Colonic mucosa (tissue), 4 donors: ENCODE measurements at places on chromosomes 6 and 20. TPM values are rescaled to one million over a fixed set of nuclear protein-coding genes. Genes with fewer than 3 reads are reported as not detected.

Gene ZSCAN16
- total RNA-seq, result 8.7 TPM

Gene C6orf58
- total RNA-seq, result not detected

GRCh38 chr6:160430751-160431150, 82.6 kb downstream of the SLC22A3 start:
- no peak for DNase-seq

- no peak for DNase-seq
Measured at GRCh38 chr6:163945808-163946207, 531.3 kb downstream of the QKI start.

Gene MACROD2
- total RNA-seq, result 3.2 TPM

DNA sequence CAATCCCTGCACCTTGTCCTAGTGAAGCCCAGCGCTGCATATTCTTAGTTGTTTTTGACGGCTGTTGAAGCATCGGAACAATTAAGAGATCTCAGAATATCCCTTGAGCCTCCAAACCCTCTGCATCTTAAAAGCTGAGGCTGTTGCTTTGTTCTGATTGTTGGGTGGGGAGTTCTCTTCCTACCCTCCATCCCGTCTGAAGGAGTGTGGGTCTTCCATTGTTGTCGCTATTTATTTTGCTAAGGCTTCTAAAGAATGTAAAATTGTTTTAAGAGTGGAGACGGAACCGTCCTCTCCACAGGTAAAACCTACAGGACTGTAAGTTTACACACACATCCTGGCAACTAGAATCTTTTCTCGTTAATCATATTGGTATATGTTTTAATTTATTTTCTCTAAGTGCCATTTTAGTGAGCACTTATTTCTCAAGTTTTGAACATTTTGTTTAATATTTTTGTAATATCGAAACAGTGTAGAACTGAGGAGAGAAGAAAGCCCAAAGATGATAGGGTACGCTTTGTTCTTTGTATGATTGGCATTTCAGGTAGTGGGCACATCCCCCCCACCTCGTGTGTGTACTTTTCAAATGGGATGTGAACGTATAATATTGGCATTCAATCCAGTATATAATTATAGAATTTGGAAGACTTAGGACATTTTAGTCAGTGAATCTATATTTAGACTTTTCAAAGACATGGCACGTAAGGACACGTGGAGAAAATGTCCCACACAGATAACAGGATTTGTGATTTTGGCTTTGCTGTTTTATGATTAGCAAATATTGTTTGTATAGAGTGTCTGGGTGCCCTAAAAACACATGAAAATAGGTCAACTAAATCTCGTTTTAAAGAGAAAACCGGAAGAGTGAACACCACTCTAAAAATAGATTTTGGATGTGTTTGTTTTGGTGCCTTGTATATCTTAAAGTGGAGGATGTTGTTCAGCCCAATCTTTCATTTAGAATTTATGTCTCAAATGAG, 1.3 kb downstream of the RNF146 start:
- DNase-seq, result no peak

DNA sequence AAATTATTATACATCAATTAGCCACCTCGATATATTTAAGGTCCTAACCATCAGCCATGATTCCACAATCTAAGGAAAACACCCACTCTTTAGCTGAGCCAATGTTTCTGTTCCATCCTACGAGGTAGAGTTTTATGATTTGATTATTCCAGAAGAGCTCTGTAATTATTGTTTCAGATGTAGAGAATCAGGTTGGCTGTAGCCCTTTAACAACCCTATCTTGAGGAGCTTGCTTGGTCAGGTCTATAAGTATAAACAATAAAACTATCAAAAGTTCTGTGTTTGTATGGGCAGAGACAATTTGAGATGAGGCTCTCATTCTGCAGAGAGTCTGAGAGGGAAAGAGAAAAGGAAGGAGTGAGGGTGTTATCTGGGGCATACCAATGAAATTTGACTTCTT, at the start of gene PBOV1:
TSS of gene PBOV1 (minus strand) at position 43 of the 400 bp plus-strand sequence. CDS start 96 bp downstream, outside the sequence.
- DNase-seq, result no peak

- DNase-seq, result no peak
Measured at GRCh38 chr6:83466328-83466727, 35.5 kb upstream of the ME1 start.

Gene MMP24
- total RNA-seq, result 0.15 TPM

Gene BHLHE23
- not detected for total RNA-seq

GRCh38 chr6:1068068-1068467, 243.8 kb upstream of the FOXQ1 start:
- no peak for DNase-seq

Gene CLDN20
- not detected for total RNA-seq

Gene MOCS1
- 15.7 TPM for total RNA-seq

- DNase-seq, result no peak
Measured at GRCh38 chr6:145368075-145368474, 367.2 kb downstream of the EPM2A start.

Gene TMEM74B
- total RNA-seq, result 2.0 TPM

- DNase-seq, result no peak
Measured at GRCh38 chr6:34560366-34561226, 4.5 kb upstream of the SPDEF start.

DNA sequence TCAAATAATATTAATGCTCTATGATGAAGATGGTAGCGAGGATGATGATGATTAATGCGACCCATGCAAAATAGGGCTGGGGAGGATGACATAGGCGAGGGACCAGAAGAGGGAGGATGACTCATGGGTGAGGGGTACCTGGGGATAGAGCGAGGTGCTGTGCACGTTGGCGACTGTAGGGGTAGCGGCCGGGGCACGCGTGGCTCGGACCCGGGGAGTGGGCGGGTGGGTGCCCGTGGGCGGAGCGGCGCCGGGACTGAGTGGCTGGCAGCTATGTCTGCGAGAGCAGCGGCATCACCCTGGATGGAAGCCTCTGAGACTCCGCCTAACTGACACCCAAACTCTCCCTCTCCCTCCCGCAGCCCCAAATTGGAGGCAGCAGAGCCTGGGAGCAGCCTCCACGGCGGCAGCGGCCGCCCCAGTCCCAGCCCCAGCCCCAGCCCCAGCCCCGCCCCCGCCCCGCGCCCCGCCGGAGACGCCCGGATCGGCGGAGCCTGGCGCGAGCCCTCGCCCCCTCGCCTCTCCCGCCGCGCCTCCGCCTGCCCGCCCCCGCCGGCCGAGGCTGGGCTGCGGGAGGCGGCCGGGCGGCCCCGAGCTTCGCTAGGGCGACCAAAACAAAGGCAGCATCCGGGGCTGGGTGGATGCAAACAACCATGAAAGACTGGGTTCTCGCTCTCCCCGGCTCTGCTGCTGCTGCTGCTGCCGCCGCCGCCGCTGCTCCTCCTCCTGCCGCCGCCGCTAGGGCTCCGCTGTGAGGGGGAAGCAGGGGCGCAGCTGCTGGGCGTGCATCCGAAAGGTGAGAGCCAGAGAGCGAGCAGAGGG, at the start of gene RIMS1:
TSS of gene RIMS1 (plus strand) at position 367 of the 822 bp plus-strand sequence. CDS start 474 bp downstream, outside the sequence.
- DNase-seq, result no peak

GRCh38 chr6:112235956-112236355, 18.4 kb downstream of the LAMA4 start:
- DNase-seq, result no peak

GRCh38 chr20:10404023-10404628, 29.9 kb downstream of the MKKS start:
- no peak for DNase-seq

Gene NKAIN4
- total RNA-seq, result 0.29 TPM

Gene ARMC12
- not detected for total RNA-seq

- DNase-seq, result no peak
Measured at GRCh38 chr6:10140824-10141223, 274.1 kb downstream of the TFAP2A start.

GRCh38 chr6:68638230-68638900, 3.3 kb downstream of the ADGRB3 start:
- DNase-seq, result no peak

Gene MTFR2
- total RNA-seq, result 9.8 TPM

- DNase-seq, result no peak
Measured at GRCh38 chr6:165843568-165844113, 180.6 kb upstream of the PDE10A start.

Gene KIAA0408
- 2.7 TPM for total RNA-seq

Gene TRIM15
- total RNA-seq, result 47.3 TPM

Gene MATN4
- total RNA-seq, result not detected

DNA sequence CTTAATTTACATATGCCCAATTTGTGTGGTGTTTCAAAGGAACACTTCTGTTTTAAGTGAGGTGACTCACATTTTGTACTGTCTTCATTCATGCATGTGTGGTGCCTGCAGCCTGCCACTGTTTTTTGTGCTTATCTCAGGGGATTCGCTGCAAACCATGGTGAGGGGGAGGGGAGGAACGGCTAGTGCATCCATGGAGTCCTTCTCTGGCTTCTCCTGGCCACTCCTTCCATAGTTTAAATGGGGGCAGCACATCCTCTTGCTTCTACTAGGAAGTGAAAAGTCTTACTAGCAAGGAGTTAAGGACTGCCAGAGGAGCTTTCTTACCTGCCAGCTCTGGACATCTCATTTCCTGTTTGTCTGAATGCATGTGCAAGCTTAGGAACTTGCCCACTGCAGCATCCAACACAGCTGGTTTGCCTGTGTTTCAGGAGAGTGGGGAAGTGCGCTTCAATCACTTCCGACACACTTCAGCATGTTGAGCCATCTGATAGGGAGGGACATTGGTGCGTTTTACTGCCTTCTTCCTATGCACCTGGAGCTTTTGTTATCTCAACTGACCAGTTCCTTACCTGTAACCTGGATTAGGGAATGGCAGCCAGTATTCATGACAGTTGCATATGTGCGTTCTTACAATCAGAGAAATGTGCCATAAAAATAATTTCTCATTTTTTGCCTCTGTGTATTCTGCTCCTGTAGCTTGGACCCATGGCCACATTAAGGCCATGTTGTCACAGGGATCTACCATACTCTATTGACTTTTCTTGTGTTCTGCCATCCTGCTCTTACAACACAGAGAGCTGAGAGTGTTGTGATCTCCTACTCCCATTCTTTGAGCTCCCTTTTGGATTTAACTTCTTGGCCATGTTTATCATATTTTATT, 211.3 kb downstream of the ARID1B start:
- DNase-seq, result peak; percentile 53

GRCh38 chr6:143863771-143864170, 503 bp upstream of the ZC2HC1B start:
- DNase-seq, result no peak

Gene CPNE5
- total RNA-seq, result 4.6 TPM

DNA sequence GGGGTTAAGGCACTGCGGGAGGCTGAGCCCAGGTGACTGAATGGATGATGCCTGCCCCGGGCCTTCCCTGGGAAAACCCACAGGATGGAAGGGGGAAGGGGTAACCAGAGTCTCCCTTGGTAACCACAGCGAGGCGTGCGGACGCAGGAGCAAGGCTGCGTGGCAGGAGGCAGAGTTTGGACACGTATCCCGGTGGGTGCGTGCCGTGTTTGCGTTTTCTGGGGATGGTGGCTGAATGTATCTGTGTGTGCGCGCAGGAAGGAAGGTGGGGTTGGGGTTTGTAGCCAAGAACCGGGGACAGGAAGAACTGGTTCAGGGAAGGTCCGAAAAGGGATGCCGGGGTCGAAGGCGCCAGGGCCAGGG, 1.8 kb downstream of the MDGA1 start:
- DNase-seq, result no peak

DNA sequence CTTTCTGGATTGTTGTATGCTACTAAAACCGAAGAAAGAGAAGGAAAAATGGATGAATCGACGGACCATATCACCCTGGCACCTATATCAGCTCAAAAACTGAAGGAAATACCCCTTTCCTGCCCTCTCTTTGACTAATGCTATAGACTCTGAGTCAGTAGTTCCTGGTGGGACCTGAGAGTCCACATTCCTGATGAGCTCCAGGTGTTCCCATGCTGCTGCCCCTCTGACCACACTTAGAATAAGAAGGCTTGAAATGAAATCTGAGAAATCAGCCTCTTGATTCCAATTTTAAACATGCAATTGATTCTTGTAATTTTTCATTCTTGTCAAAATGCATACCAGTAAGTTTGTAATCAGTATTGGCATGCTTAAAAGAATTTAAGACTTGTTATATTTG, 75.2 kb downstream of the PRL start:
- no peak for DNase-seq

Gene SLPI
- total RNA-seq, result 113 TPM

DNA sequence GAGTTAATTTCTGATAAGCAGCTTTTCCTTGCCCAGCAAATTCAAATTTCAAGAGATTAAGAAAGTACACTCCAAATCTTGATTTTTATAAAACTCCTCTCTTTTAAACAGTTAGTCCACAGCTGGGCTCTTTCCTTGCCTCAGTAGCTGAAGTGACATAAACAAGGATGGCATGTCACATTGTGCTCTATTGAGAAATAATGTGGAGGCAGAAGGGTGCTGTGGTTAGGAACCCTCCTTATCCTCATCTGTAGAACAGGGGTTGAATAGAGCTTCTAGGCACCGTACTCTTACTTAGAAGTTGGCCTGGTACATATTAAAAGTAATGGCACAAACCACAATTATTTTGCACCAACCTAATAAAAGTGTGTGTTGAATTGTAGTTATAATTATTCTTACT, 70.3 kb downstream of the RSPO3 start:
- no peak for DNase-seq

Gene IL17A
- not detected for total RNA-seq

- no peak for DNase-seq
Measured at GRCh38 chr20:54631059-54631458, 155.7 kb downstream of the DOK5 start.

DNA sequence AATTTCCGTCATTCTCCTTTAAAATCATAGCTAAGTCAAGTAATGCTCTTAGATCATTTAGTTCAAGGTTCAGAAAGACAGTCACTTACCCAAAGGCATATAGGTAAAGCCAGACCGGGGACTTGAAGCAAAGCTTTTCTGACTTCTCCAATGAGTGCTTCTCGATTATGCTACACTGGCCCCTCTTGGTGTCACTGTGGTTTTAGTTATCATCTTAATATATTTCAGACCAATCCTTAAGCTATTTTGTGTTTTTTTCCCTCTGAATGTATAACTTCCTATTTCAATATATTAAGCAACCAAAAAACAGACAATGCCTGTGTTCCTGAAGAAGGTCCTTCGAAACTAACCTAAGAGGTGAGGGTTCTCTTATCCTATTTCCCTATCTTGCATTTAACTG, 3.9 kb downstream of the PRDM1 start:
- DNase-seq, result no peak

DNA sequence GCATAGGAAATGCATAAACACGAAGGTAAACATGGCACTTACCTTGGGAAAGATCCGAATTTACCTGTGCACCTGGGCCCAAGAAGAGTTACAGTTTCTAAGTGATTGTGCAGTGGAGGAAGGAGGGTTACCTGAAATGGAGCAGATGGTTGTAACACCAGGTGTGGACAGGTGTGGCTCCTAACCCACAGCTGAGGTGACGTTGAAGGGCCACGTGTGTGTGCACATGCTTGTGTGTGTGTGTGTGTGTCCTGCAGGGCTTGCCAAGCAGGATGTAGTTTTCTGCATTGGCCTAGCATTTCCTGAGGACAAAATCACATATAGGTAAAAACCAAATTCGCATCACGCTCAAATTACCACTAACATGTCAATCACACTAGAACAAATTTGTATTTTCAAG, 240.8 kb downstream of the ANKRD60 start:
- peak; percentile 80 for DNase-seq

Gene TULP4
- 63.1 TPM for total RNA-seq
